ENCODE measurements at places on chromosomes 4 and X. TPM values are rescaled to one million over a fixed set of nuclear protein-coding genes. Genes with fewer than 3 reads are reported as not detected.

The CXorf65 gene
- total RNA-seq = not detected

The TCEAL7 gene
- total RNA-seq = 17.0 TPM

The FGD1 gene
- total RNA-seq = 1.8 TPM

DNA sequence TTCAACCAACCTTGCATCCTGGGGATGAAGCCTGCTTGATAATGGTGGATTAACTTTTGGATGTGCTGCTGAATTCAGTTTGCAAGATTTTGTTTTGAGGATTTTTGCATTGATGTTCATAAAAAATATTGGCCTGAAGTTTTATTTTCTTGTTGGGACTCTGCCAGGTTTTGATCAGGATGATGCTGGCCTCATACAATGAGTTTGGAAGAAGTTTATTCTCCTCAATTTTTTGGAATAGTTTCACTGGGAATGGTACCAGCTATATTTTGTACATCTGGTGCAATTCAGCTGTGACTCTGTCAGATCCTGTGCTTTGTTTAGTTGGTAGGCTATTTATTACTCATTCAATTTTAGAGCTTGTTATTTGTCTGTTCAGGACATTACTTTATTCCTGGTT is 340.3 kb upstream of the TRAM1L1 start:
- no peak overlapping the region for H3K4me3 ChIP-seq
- H3K27ac ChIP-seq = no peak overlapping the region
- no peaks in the 10 kb centered on the region for H3K4me1 ChIP-seq

GRCh38 chr4:4407299-4408131 is 20.6 kb downstream of the NSG1 start:
- no peak overlapping the region for H3K27ac ChIP-seq
- no peaks in the 10 kb centered on the region for H3K36me3 ChIP-seq
- no peak for DNase-seq

- no peaks in the 10 kb centered on the region for H3K27me3 ChIP-seq
- H3K4me3 ChIP-seq = no peak overlapping the region
- H3K4me1 ChIP-seq = no peaks in the 10 kb centered on the region
- H3K27ac ChIP-seq = no peak overlapping the region
- no peak for DNase-seq
These were observed 495.2 kb downstream of the NLGN4X start for GRCh38 chrX:5733501-5733900.

All from stomach (tissue), 19 donors.